Activated T-cell treated with anti-CD3 and anti-CD28 coated beads, Interleukin-2, amount 50 U/mL, for 4 hours (primary cell): ENCODE measurements at places on chromosomes 4 and X.

DNA sequence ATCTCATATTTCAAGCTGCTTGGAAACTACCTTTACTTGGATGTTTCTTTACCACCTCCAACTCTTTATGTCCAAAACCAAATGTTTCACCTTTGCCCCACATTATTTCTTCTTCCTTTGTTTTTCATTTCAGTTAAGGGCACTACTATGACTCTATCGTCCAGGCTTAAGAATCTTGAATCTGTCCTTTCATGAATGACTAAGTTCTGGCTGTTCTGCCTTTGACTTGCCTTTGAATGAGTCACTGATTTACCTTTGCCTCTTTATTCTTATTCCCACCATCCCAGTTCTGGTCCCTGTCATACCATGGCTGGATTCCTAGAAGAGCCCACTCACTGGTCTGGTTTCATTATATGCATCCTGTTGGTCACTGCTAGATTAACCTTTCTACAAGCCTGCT is 30.6 kb upstream of the PLAC1 start:
- no peak for DNase-seq

DNA sequence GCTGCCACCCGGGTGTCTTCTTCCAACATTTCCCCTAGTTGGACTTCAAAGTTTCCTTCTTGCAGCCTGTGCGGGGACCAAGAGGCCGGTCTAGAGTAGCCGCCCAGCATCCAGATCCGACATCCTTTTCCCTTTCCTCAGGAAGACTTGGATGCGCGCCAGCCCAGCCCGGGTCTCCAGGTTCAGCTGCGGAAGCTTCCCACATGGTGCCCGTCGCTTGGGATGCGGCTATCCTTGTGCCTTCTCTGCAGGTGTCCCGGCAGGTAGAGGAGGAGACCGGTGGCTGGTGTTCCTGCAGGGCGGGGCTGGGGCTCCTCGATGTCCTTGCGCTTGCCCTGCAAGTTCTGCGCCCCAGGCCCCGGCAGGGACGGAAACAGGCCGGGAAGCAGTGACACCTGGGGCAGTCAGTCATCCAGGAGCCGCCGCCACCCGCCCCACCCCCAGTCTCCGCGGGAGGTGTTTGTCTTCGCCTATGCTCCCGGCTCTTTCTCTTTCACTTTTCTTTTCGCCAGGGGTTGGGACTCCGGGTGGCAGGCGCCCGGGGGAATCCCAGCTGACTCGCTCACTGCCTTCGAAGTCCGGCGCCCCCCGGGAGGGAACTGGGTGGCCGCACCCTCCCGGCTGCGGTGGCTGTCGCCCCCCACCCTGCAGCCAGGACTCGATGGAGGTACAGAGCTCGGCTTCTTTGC is at the start of gene IL15:
TSS of gene IL15 (plus strand) at position 502 of the 689 bp plus-strand sequence. CDS start 82,882 bp downstream, outside the sequence.
- peak; percentile 56 for DNase-seq

DNA sequence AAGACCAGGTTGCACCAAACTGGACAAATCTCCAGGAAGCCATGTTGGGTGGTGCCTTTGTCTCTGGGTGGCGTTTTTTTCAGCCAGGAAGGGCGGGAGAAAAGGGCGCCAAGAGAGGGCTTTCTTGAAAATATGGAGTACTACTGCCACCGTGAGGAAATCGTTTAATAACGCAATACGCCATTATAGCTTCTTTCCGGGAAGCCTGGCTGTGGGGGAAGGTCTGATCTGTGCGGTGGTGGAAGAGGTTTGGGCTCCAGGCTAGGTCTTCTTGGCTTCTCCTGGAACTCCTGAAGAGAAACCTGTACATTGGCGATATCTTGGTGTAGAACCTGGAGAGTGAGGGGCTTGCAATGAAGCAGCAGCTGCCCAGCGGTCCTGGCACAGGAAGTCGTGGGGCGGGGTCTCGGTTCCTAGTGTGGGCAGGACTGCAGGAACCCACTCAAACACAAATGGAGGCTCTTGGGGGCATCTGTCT is 202.7 kb downstream of the OR13H1 start:
- DNase-seq = peak; percentile 77

- no peak for DNase-seq
Measured at GRCh38 chr4:137661693-137662092, 129.4 kb upstream of the PCDH18 start.

DNA sequence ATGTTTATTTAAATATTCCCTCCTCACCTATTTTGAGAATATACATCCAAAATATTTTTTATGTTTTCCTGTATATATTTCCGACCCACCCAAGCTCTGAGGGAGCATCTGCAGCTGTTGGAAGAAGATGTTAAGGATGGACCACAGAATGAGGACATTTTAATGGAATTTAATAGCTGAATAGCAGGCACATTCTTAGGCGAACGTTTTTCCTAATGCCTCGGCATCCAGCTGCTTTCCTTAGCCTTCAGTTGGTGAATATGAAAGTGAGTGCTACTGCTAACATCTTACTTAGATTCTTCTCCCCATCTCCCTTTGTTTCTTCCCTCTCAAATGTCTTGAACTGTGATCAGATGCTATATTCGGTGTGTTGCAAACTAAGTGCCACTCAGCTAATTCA is 158.0 kb upstream of the CTSO start:
- DNase-seq = no peak

GRCh38 chrX:33589316-33589715 is 378.0 kb upstream of the DMD start:
- DNase-seq = no peak

- no peak for DNase-seq
Measured at GRCh38 chrX:13008189-13008533, 33.3 kb downstream of the TMSB4X start.

GRCh38 chrX:108722561-108722960 is 13.8 kb downstream of the IRS4 start:
- DNase-seq = no peak

DNA sequence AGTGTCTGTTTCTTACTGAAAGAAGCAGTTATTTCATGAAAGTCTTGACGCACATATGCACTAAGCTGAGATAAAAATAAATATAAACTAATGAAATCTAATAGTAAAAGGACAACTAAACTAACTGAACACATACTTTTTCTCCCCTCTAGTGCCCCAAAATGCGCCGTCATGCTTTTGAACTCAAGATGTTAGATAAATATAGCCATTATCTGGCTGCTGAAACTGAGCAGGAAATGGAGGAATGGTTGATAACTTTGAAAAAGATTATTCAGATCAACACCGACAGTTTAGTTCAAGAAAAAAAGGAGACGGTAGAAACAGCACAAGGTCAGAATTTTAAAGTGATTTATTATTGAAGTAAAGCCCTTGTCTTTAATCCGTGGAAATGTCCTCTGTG is 70.2 kb downstream of the DOCK11 start:
- no peak for DNase-seq

DNA sequence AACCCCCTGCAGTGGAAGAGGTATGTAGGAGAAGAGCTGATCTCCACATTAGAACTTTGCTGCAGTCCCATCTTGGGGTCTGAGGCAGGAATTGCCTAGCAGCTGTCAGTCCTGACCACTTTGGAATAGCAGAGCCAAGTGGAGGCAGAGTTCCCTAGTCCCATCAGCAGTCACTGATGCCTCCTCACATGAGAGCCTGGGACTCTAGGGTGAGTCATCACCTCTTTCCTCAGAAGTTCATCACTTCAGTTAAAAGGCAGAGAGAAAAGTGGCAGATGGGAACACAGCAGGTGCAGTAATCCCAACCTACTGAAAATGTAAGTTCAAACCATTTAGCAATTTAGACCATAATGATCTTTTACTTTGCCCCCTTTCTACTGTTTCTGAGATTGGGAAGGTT is 73.9 kb upstream of the MED14 start:
- DNase-seq = no peak

DNA sequence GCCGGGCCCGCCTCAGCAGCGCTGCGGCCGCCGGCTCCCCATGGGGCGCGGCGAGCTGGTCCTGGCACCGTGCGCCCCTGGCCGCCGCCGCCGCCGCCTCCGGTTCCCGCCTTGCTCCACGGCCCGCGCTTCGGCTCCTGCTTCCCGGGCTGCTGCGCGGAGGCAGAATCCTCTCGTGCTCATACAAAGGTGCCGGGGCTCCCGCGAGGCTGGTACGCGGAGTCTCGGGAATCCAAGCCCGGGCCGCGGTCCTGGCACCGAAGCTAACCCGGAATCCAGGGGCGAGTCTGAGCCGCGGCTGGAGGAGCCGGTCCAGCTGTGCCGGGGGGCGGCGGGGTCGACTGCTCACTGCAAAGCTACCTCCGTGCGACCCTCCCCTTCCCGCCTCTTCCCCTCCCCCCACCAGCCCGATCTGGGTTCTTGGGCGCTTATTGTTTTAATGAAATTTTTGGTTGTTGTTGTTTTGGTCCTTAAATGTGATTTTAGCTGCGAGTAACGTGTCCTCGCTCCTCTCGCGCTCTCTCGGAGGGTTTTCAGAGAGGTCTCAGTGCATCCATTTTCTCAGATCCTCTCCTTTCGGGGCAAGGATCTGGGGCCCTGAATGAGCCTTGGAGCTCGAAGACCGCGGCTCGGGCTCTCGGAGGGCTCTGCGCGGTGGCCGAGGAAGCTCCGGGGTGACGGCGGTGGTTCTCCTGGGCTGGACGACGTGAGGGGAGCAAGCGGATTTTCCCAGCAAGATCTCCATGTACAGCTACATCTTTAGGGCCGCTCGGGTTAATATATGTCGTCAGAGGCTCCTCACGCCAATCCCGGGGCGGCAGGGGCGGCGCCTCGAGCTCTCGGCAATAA is at the start of gene HAND2:
TSS of gene HAND2 (minus strand) at position 753 of the 849 bp plus-strand sequence. CDS start 940 bp downstream, outside the sequence.
- no peak for DNase-seq

- DNase-seq = peak; percentile 36
Measured at GRCh38 chr4:2009651-2010233, 968 bp upstream of the NELFA start.

GRCh38 chr4:8173492-8174242 is 15.1 kb upstream of the ABLIM2 start:
- no peak for DNase-seq

DNA sequence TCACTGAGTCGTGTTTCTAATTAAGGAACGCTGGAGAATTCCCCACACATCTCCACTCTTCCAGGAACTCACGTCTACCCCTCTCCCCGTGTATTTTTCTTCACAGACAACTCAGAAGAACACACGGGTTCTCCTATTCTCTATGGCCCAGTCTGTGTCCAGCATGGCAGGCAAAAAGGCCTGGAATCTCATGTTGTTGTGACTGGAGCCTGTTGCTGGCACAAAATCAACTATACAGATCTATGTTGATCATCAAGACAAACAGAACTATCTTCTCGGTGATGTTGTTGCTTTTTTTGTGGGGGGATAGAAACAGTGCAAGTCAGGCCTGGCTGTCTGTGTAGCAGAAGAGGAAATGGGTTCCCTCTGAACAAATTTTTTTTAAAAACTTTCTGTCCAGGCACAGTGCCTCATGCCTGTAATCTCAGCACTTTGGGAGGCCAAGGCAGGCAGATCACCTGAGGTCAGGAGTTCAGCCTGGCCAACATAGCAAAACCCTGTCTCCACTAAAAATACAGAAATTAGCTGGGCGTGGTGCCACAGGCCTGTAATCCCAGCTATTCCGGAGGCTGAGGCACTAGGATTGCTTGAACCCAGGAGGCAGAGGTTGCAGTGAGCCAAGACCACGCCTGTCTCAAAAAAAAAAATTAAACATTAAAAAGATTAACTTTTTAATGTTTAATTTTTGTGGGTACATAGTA is 50.5 kb upstream of the CBR4 start:
- DNase-seq = no peak

DNA sequence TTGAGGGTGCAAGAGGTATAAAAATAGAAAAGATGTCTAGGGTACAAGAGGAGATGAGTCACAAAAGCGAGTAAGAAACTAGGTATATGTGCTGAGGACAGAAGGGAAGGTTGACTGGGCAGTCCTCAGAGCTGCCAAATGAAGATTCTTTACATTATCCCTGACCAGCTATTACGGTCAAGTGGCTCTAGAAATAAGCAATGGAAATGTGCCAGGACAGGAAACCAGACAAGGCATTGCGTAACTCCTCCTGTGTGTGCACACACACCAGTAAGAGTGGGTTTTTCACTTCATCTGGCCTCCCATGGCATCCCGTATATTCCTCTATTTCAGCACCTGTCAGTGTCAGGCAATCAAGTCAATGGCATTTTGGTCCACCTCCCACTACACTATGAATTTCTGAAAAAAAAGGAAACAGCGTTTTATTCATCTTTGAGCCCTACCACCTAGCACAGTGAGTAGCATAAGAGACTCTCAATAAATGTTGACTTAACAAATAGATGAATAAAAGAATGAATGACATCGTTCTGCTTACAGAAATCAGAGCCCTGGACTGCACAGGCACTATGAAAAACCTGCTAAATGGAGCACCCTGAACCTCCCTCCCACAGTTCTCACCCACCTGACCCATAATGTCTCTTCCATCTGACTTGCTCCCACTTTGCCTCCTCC is 62.6 kb upstream of the KLF3 start:
- no peak for DNase-seq

GRCh38 chr4:181939199-181939945 is 303.8 kb upstream of the TENM3 start:
- no peak for DNase-seq

- peak; percentile 19 for DNase-seq
Measured at GRCh38 chr4:69760455-69760854, at the start of gene SULT1B1. Gene SULT1B1 (minus strand): TSS chr4:69760620. CDS start chr4:69755217, 5,403 bp downstream.

- DNase-seq = no peak
Measured at GRCh38 chrX:43604753-43605152, 51.3 kb upstream of the MAOA start.

DNA sequence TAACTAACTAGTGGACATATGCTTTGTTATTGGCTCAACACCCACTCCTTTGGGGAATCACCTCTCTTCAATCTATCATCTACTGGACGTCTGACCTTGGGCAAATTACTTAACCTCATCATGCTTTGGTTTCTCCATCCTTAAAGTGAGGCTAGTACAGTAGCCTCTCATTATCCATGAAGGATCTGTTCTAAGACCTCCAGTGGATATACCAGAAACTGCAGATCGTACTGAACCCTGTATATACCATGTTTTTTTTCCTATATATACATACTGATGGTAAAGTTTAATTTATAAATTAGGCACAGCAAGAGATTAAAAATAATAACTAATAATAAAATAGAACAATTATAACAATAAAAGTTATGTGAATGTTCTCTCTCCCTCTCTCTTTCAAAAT is 56.2 kb downstream of the HMGB3 start:
- no peak for DNase-seq

- DNase-seq = no peak
Measured at GRCh38 chr4:122824616-122825015, 2.0 kb upstream of the FGF2 start.

DNA sequence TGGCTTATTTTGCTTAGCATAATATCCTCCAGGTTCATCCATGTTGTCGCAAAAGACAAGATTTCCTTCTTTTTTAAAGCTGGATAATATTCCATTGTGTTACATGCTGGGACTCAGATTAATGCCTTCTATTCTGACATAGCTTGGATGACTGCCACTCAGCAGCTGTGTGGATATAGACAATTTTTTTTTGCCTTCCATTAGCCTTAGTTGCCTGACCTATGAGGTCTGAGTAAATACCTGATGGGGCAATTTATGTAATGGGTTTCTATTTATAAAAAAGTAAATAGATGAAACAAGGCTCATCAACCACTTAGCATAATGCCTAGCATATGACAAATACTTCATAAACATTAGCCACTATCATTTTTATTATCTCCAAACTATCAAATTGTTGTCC is 515.4 kb downstream of the ZNF674 start:
- DNase-seq = no peak

GRCh38 chr4:75950213-75950815 is 9.5 kb upstream of the NAAA start:
- no peak for DNase-seq

- no peak for DNase-seq
Measured at GRCh38 chr4:20253735-20254409, 2.2 kb downstream of the SLIT2 start.
